ENCODE measurements at places on chromosomes 4 and X. TPM values are rescaled to one million over a fixed set of nuclear protein-coding genes. Genes with fewer than 3 reads are reported as not detected.
A peak's percentile ranks its signal among the peaks of the same experiment; 100 is the strongest.

GRCh38 chrX:42519666-42520231, 258.2 kb downstream of the PPP1R2C start:
- H3K27me3 ChIP-seq: no peaks in the 10 kb centered on the region
- H3K4me3 ChIP-seq: no peak overlapping the region
- H3K36me3 ChIP-seq: no peaks in the 10 kb centered on the region
- H3K27ac ChIP-seq: no peak overlapping the region

GRCh38 chrX:439241-439640, 52.5 kb upstream of the PPP2R3B start:
- H3K4me3 ChIP-seq: no peak overlapping the region
- H3K27me3 ChIP-seq: no peaks in the 10 kb centered on the region
- no peaks in the 10 kb centered on the region for H3K4me1 ChIP-seq
- no peak for DNase-seq
- no peaks in the 10 kb centered on the region for H3K36me3 ChIP-seq
- H3K27ac ChIP-seq: no peak overlapping the region

DNA sequence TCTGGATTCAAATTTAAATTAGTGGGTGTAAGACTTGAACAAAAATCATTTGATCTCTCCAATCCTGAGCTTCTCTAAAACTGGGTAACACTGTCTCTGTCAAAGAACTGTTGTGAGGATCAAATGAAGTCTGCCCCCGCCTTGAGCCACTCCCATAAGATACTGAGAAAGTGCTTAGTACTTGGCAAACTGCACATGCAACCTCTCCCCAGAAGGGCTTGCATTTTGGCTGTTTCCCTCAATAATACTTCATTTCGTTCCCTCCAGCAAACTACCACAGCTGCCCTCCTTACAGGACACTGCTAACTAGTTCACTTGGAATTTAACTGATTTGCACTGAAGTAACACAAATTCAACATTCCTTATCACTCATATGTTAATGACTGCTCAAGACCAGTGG, 79.8 kb downstream of the APBB2 start:
- H3K27ac ChIP-seq: no peak overlapping the region
- no peak overlapping the region for H3K4me3 ChIP-seq
- peaks cover 5% of the 10 kb centered on the region for H3K4me1 ChIP-seq

DNA sequence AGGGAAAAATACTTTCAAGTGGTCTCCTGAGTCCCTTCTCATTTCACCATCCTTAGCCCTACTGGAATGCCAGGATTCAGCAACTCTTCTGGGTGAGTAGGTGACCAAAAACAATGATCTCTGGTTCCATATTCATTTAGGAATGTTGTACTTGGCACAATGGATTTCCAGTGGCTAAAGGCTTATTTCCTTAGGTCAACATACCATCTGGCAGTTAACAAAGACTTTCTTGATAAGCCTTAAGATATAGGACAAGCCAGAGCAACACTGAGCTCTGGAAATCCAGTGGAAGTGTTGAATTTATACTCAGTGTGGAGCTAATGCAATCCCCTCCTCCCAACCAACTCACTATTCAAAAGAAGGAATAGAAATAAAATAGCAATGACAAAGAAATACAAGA, 139.4 kb upstream of the EMCN start:
- H3K4me3 ChIP-seq: no peak overlapping the region
- no peak overlapping the region for H3K27ac ChIP-seq
- no peaks in the 10 kb centered on the region for H3K4me1 ChIP-seq
- no peaks in the 10 kb centered on the region for H3K27me3 ChIP-seq

DNA sequence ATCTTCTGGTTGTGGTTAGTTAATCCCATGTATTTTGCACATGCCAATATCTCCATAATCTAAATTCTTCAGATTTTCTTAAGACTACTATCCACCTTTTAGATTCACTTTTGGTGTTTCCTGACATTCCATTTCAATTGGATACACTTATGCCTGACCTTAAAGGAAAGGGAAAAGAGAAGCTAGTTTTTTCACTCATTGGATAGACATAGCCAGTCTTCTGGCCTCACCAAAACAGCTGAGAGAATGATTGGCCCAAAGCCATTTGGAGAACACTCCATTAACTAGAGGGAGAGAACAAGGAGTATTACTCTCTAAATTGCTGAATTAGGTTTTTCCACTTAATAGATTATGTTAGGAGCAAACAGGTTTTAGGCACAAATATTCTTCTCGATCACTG, 4.0 kb downstream of the PRPS1 start:
- no peaks in the 10 kb centered on the region for H3K36me3 ChIP-seq
- no peaks in the 10 kb centered on the region for H3K27me3 ChIP-seq
- DNase-seq: no peak
- no peaks in the 10 kb centered on the region for H3K4me1 ChIP-seq

GRCh38 chrX:153953342-153953830, 8.9 kb upstream of the RENBP start:
- no peaks in the 10 kb centered on the region for H3K4me1 ChIP-seq
- H3K36me3 ChIP-seq: peaks cover 70% of the 10 kb centered on the region
- no peak for DNase-seq

DNA sequence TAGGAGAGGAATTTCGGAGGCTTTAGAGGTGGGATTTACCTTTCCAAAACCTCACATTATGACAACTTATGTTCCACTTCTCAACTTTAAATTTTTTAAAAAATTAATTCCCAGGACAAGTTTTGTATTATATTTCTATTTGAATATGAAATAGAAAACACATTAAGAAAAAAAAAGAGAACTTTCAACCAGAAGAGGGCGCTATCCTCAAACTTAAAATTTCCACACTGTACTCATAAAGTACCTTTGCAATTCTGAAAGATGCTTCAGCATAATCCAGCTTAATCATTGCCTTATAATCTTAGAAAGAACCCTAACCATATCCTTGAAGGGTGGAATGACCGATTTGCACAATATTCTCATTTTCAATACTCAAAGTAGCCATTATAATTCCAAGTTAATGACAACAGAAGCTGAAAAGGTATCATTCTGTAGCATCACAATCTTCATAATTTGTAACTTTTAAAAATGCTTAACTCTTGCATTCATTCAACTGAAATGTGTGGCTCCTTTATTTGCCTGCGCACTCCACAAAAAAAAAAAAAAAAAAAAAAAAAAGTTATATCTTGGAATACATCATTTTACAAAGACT, 158.0 kb downstream of the KCNIP4 start:
- no peak overlapping the region for H3K27ac ChIP-seq
- H3K36me3 ChIP-seq: no peaks in the 10 kb centered on the region
- H3K4me3 ChIP-seq: no peak overlapping the region
- DNase-seq: no peak
- no peaks in the 10 kb centered on the region for H3K27me3 ChIP-seq

- no peak for DNase-seq
- H3K4me1 ChIP-seq: peaks cover 22% of the 10 kb centered on the region
- H3K36me3 ChIP-seq: no peaks in the 10 kb centered on the region
- H3K27me3 ChIP-seq: no peaks in the 10 kb centered on the region
These were observed 41.1 kb downstream of the PPP3CA start for GRCh38 chr4:101306225-101306624.

- no peak overlapping the region for H3K27ac ChIP-seq
- no peak for DNase-seq
- no peaks in the 10 kb centered on the region for H3K27me3 ChIP-seq
- H3K4me3 ChIP-seq: no peak overlapping the region
These were observed 4.8 kb upstream of the NKAP start for GRCh38 chrX:119948381-119948780.

GRCh38 chr4:156312261-156312847, 358.7 kb upstream of the CTSO start:
- DNase-seq: no peak
- H3K36me3 ChIP-seq: no peaks in the 10 kb centered on the region
- no peak overlapping the region for H3K4me3 ChIP-seq
- H3K27ac ChIP-seq: no peak overlapping the region
- H3K27me3 ChIP-seq: no peaks in the 10 kb centered on the region

- no peak for DNase-seq
- H3K4me3 ChIP-seq: no peak overlapping the region
- H3K36me3 ChIP-seq: no peaks in the 10 kb centered on the region
- H3K4me1 ChIP-seq: no peaks in the 10 kb centered on the region
- H3K27me3 ChIP-seq: no peaks in the 10 kb centered on the region
These were observed 9.9 kb downstream of the CENPVL3 start for GRCh38 chrX:51608766-51609165.

DNA sequence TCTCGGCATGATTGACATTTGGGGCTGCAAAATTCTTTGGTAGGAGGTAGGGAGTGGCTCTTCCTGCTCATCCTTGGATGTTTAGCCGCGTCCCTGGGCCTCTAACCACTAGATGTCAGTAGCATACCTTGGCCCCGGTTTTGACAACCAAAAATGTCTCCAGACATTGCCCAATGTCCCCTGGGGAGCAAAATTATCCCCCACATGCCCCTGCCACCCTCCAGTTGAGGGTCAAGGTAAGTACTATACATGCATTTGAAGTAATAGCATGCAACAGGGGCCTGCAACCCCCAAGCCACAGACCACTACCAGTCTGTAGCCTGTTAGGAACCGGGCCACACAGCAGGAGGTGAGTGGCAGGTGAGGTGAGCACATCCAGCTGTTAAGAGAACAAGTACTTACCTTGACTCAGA, 17.6 kb upstream of the KIAA1210 start:
- H3K4me1 ChIP-seq: no peaks in the 10 kb centered on the region
- no peaks in the 10 kb centered on the region for H3K36me3 ChIP-seq
- no peak for DNase-seq
- no peak overlapping the region for H3K27ac ChIP-seq
- H3K4me3 ChIP-seq: no peak overlapping the region

- no peak overlapping the region for H3K4me3 ChIP-seq
- H3K27me3 ChIP-seq: no peaks in the 10 kb centered on the region
- H3K27ac ChIP-seq: no peak overlapping the region
- peaks cover 36% of the 10 kb centered on the region for H3K4me1 ChIP-seq
- DNase-seq: no peak
- peaks cover 5% of the 10 kb centered on the region for H3K36me3 ChIP-seq
These were observed 12.4 kb downstream of the BOD1L1 start for GRCh38 chr4:13615161-13615560.

- DNase-seq: no peak
- H3K36me3 ChIP-seq: no peaks in the 10 kb centered on the region
- no peaks in the 10 kb centered on the region for H3K4me1 ChIP-seq
- no peak overlapping the region for H3K27ac ChIP-seq
These were observed 102.6 kb downstream of the IL1RAPL2 start for GRCh38 chrX:104668550-104668949.

- peak overlapping the region; percentile 78 for H3K27ac ChIP-seq
- H3K27me3 ChIP-seq: no peaks in the 10 kb centered on the region
- no peaks in the 10 kb centered on the region for H3K4me1 ChIP-seq
- H3K36me3 ChIP-seq: no peaks in the 10 kb centered on the region
These were observed 9.3 kb upstream of the SAT1 start for GRCh38 chrX:23773601-23774175.

DNA sequence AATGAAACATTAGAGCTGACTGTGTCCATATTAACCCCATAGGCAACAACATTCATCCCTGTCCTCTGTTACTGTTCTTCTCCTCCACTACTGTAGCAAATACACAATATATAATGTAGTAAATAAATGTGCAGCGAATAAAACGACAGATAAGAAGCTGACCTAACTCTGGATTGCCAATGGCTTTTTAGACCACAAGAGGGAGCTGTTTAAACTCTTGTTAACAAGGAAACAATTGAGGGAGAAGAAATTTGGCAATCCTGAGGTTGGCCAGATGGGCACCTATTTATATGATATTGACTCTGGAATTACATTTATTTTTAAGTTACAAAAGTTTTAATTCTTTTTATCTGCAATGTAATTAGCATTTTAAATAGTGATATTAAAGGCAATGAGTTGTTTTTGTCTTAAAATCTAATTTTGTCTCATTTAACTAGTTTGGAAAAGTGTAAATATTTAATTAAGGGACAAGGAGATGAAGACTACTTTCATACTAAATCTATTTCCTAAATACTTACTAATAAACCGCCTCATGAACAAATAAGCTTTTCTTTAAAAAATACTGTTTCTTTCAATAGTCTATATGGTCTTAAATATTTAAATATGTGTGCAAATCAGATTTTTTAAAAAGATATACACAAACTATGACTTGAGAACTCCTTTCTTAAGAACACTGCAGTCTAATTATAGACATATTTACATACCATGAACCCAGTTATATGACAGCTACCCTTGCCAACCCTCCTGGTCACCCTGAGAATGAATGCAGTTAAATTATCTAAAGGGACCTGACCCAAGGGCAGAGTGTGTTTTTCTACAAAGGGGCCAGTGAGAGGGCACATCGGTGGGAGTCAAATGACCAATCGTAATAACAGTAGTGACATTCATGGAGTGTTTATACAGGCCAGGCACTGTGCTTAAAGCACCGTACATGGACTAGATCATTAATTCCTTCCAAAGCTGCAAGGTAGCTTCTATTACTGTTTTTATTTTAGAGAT, 52.9 kb upstream of the HPF1 start:
- H3K27ac ChIP-seq: no peak overlapping the region
- H3K27me3 ChIP-seq: no peaks in the 10 kb centered on the region
- H3K4me1 ChIP-seq: no peaks in the 10 kb centered on the region
- no peak overlapping the region for H3K4me3 ChIP-seq
- H3K36me3 ChIP-seq: no peaks in the 10 kb centered on the region

Gene CT45A9
- not detected for total RNA-seq

Gene GYPB
- total RNA-seq: not detected

Gene ITGB1BP2
- total RNA-seq: 2.0 TPM

Gene PAGE2
- total RNA-seq: not detected

Gene ZXDA
- total RNA-seq: 2.2 TPM

Gene C4orf50
- total RNA-seq: 0.05 TPM

All from GM12878 (cell line).